Activated CD4-positive, CD25-positive, alpha-beta regulatory T cell (primary cell): ENCODE measurements at places on chromosomes 12 and 14.

GRCh38 chr12:106296179-106296877 lies 6.2 kb upstream of the TCP11L2 start:
- no peak for DNase-seq

- DNase-seq = no peak
These were observed 28.7 kb downstream of the SMUG1 start for GRCh38 chr12:54160089-54160488.

GRCh38 chr14:95190346-95190840 lies 33.1 kb upstream of the DICER1 start:
- DNase-seq = no peak

GRCh38 chr12:2806700-2807099 lies 5.8 kb upstream of the ITFG2 start:
- no peak for DNase-seq

DNA sequence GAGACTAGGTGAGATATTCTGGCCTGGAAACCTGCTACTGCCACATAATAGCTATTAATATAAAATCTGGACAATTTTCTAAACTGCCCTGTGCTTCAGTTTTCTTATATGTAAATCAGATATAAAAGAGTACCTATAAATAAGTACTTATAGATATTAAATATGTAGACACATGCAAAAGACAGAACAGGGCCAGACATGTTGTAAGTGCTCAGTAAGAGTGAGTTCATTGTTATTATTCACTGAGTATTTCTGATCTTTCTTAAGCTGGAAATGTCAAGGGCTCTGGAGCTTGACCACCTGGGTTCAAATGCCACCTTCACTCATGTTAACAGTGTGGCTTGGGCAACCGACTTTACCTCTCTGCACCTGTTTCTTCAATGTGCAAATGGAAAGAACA lies 179.8 kb downstream of the GALC start:
- DNase-seq = no peak

GRCh38 chr12:30251546-30251945 lies 444.1 kb downstream of the IPO8 start:
- DNase-seq = no peak

DNA sequence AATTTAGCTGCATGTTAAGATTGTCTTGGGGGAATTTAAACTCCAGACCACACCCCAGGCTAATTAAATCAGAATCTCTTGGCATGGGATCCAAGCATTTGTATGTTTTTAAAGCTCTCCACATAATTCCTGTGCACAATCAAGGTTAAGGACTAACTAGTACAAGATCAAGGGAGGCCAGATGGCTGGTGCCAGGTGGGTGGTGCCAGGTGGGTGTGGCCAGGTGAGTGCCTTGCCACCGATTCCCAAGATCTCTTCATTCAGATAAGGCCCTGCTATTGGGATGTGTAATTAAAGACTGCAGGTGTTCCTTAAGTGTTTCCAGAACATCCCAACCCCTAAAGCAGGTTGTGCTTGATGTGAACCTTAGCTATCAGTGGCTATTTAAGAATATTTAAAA lies 75.1 kb downstream of the NRXN3 start:
- DNase-seq = no peak

DNA sequence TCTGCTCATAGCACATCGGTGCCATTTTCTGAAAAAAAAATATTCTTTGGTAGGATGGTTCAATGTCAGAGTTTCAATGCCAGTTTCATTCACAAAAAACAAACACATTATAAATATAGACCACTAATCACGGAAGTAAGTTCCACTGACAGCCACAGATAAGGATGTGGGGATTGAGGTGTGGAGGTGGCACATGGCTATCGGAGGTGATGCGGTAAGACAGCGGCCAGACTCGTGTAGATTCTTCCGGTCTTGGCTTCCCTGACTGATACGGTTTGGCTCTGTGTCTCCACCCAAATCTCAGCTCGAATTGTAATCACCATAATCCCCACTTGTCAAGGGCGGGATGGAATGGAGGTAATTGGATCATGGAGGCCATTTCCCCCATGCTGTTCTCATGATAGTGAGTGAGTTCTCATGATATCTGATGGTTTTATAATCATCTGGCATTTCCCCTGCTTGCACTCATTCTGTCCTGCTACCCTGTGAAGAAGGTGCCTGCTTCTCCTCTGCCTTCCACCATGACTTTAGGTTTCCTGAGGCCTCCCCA lies 693.4 kb downstream of the VRK1 start:
- no peak for DNase-seq

GRCh38 chr14:100842799-100843198 lies 16.9 kb downstream of the MEG3 start:
- DNase-seq = no peak

GRCh38 chr14:50038398-50039119 lies 77.8 kb downstream of the VCPKMT start:
- peak; percentile 23 for DNase-seq
